ENCODE measurements at places on chromosomes 2 and 18.

DNA sequence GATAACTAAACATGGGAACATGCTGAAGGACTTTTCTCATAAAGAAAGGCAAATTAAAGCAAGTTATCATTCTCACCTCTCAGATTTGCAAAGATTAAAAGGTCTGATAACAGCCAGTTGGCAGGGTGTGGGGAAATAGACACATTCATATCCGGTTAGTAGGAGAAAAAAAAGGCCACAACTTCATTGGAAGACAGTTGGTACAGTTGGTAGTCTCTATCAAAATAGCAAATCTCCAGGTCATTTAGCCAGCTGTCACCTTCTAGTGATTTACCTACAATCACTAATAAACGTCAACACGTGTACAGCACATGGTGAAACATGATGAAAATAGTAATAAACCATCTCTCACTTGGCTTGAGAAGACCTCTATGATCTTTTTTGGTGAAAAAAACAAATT lies 16.6 kb downstream of the INPP5D start:
- no peak for DNase-seq

DNA sequence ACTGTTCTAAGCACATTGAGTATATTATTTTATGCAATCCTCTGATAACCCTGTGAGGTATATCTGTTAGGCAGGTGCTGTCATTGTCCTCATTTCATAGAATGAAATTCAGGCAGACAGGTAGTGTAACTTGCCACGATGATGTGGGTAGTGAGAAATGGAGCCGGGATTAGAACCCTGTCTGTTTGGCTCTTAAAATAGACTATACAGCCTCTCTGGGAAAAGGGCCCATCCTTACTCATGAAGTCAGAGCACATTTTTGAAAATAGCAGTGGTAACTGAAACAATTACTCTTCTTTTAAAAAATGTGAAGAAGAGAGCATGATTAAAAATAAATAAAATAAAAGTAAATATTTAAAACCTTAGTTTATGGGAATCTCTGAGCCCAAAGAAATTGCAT lies 23.0 kb downstream of the FAM171B start:
- no peak for DNase-seq

DNA sequence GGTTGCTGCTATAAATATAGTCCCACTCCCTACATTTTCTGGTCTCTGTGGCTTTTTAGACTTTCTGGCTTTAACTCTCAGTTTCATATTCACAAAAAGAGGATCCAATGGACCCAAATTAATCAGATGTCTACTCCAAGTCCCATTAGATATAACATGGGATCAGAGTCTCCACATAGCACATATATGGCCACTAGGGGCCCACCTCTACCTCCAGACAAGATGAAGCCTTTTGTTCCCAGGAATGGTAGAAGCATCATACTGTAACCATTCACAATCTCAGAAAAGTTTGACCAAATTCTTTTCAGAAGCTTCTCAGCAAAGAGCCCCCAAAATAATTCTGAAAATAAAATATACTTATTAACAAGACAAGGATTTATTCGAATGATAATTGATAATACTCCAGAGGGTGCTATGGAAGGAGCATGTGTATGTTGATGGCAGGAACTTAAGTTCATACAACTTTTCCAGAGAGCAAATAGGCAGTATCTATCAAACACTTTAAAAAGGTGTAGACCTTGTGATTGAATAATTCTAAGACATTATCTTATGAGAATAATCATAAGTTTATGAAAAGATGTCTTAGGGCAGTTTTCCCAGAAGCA lies 382.3 kb upstream of the CRIM1 start:
- DNase-seq, result no peak

DNA sequence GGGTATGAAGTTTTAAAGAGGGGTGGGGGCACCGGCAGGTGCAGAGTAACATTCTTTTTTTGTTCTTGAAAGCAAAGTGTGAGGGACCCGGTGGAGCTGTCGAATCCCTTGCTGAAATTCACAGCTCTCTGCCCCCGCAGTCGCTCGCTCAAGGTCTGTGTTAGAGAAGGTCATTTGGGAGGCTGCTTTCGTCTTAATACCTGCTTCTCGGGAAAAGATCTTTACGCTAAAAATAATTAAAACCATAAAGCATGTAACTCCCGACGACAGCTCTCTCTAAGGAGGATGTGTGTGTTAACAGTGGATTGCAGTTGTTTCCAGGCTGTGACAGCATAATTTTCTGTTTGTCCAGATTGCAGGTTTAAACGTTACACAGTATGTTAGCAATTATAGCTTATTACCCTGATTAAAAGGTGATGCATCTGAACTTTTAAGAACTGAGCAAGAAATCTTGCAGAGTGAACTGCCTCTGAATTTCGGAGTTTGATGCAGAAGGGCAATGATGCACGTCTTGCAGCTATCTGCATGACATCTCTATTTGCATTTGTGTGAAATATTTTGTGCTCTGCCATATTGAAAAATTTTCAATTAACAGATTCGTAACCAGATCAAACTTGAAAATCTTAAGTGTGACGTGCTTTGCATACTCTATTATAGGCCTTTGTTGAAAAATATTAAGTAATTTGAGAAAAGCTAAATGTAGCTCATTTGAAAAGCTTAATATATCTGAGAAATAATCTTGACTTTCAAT lies 954 bp downstream of the RAPGEF4 start:
- DNase-seq, result no peak

DNA sequence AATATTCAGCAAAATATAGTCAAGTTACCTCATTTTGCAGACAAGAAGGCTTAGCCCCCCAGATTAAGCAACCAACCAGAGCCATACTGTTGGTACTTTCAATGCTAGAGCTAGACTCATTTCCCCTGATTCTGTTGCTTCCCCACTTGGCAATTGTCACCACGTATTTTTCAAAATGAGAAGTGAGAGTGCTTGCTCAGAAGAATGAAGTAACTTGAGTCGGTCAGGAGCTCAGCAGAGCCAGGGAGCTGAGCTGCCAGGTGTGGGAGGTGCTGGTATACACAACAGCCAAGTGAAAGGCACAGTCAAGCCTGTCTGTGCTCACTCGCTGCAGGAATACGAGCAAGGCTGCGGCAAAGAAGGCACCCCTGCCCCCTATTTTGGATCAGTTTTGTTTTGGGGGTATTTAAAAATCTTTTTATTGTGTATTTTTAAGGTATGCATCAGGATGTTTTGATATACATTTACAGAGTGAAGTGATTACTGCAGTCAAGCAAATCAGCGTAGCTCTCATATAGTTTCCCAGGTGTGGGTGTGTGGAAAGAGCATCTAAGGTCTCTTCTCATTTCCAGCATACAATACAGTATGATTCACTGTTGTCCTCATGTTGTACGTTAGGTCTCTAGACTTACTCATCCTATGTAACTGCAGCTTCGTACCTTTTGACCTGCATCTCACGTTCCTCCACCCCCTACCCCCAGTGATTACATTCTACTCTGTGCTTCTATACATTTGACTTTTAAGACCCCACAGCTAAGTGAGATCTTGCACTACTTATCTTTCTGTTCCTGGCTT lies 62.4 kb downstream of the MRPS9 start:
- no peak for DNase-seq

DNA sequence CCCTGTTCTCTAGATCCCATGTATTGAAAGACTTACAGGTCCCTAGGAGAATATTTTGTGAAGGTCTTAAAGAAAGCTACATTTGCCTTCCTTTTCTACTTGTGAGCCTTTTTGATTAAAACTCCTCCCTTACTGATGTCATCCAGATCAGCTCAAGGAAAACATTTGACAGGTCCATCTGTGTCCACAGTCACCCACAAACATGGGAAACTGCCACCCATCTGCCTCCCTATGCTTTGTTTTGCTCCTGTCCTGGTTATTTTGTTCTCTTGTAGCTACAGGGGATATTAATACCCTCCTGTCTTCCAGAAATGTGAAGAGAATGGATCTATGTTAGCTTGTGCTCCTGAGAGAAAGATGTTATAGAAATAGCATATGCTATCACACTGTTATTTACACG lies 203.6 kb upstream of the GALNT5 start:
- DNase-seq, result no peak

DNA sequence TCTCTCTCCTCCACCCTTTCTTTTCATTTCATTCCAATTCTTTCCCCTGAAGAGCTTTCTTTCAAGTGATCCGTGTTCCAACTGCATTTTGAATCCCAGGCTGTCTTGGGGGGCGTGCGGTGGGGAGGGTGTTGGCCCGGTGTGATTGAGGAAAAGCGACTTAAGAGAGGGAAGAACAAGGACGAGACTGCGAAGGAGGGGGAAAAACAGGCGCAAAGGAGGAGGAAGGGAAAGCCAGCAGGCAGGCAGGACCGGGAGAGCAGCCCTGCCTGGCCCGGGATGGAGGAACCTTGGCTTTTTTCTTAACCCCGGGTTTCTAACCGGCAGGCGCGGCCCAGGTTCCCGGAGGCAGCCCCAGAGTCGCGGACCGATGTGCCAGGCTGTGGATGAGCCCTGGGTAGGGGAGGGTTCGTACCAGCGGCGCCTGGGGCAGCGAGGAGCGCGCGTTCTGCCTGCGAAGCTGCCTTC lies 1.3 kb downstream of the ADCYAP1 start:
- DNase-seq, result no peak

DNA sequence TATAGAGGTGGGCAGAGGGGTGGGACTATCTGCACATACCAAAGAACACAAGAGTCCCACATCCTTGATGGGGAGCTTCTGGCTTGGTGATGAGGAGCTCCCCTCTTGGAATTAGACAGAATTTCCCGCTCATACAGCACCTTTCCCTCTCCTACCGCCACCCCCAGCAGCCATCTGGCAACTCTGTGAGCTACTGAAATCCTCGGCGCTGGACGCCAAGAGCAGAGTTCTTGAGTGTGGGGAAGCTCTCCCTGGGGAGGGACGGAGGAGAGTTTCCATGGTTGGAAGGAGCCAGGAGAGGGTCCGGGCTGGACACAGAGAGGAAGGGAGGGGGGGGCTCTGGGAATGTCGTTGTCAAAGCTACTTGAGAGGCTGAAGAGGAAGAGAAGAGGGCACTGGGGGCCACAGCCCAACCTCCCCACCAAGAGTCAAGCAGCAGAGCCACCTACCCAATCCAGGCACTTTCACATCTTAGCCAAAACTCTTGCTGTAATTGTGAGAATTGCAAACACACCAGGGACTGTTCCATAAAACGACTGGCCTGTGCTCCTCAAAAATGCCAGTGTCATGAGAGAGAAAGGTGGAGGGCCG lies 89.4 kb upstream of the MCFD2 start:
- DNase-seq, result no peak

DNA sequence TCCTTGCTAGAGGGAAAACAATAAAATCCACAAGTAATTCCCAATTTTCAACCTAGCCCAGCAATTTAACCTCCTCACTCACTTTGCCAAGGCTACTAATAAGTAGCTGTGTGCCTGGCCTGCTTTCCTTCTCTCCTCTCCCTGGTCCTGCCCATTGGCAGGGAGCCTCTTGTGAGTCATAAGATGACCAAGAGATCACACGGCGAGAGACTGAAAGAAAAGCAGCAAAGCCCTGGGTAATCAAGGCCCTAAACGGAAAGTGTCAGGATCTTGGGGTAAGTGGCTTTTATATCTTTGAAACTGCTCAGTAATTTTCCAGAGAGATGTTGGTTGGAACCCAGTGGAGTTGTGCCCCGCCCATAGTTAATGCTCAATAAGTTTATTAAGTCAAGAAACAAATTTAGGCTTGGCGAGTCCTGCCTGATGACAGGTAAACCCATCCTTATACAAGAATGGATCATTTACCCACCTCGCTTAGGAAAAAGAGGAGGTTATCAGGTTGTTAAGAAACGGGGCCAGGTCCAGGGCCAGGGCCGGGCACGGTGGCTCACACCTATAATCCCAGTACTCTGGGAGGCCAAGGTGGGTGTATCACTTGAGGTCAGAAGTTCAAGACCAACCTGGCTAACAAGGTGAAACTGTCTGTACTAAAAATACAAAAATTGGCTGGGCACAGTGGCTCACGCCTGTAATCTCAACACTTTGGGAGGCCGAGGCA lies 10.0 kb upstream of the ADAM17 start:
- no peak for DNase-seq

Measured in activated T-helper 1 cell treated with anti-CD3 and anti-CD28 coated beads, Interleukin-12 subunit alpha, Interleukin-12 subunit beta, Interleukin-2, Interleukin-4 antibody, amounts not matched to agents 30 ng/mL and 10 ng/mL and 1 ng/mL, durations not matched to agents 14 hours and 24 hours and 36 hours (primary cell).